Spinal cord (tissue), 10 donors: ENCODE measurements at places on chromosomes 5 and 9.

- no peak for DNase-seq
Measured at GRCh38 chr5:112799661-112800060, 61.4 kb upstream of the SRP19 start.

DNA sequence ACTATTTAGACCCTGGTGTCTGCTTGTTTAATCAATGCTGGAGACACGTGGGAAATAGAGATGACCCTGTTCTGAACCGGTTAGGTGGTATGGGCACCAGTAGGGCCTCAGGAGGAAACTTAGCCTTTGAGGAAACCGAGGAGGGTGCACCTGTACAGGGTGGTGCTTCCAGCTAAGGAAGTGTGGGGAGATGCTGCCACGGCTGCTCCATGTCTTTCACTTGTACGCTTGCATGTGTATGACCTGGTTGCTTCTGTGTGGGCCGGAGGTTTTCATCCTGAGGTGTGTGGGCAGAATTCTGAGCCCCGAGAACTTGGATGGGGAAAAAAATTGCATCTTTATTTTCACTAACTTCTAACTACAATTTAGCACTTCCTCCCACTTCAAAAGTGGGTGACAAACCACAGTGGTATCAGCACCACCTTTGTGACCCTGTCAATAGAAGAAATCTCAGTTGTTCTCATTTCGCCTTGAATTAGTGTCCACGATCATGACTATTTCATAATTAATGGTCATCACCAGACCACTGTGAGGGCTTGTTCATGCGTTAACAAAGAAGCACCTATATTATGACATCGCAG is 99.8 kb upstream of the SPATA31C2 start:
- no peak for DNase-seq

DNA sequence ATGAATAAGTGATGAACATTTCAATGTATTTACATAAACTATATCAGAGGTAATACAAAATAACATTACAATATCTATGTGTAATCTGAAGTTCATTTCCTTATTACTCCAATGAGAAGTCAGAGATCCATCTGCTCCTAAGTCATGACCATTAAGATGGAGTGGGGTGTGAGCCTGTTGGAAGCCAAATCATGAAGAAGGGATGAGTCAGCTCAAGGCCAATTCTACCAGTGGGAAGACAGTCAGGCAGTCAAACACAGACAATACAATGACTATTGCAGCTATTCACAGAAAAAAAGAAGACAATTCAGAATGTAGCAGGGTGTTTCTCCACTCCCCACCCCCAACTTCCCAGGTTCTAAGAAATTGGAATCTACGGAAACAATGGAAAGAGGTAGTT is 155.0 kb downstream of the NFIB start:
- no peak for DNase-seq

DNA sequence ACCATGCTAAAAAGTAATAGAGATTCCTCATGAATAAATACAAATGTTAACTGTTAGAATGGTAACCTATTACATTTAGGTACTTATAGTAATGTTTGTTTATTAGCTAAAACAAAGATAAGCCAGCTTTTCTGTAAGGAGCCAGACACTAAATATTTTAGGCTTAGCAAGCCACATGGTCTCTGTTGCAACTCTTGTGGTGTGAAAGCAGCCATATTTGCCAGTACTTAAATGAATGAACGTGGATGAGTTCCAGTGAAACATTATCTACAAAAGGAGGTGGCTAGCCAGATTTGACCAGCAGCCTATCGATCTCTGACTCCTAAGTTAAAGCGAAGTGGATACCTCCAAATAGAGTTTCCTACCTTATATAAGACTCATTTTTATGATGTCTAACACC is 331.6 kb downstream of the CDH12 start:
- DNase-seq: no peak

DNA sequence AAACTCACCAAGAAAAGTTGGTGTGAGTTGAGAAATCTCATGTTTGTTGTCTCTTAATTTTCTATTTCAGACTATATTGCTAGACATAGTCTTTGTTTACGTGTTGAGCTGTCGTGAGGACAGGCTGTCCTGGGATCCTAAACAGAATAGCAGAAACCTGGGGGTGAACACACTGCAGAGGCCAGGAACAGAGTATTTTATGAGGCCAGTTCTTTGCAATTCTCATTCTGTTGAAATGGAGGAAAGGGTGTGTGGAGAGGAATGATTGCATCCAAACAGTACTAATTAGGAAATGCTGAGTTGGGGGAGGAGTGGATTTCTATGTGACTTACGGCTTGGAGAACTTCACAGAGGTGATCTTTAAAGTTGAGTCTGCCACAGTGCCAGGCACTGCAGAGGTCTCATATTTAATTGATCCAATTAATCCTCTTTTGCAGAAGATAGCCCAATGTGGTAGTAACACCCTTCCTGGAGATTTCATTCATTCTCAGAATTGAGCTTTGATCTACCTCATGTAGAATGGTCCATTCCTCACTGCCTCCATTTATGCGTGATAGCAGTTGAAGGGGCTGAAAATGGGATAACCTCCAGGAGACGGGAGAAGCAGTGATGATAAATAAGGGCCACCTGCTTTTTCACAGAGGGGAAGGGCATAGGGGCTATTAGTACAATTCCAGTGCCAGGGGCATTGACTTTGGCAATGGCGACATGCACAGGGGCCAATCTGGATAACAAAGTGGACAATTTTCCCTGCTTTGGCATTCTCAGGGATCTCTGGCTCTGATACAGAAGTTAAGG is 84.7 kb upstream of the TNFAIP8 start:
- no peak for DNase-seq

DNA sequence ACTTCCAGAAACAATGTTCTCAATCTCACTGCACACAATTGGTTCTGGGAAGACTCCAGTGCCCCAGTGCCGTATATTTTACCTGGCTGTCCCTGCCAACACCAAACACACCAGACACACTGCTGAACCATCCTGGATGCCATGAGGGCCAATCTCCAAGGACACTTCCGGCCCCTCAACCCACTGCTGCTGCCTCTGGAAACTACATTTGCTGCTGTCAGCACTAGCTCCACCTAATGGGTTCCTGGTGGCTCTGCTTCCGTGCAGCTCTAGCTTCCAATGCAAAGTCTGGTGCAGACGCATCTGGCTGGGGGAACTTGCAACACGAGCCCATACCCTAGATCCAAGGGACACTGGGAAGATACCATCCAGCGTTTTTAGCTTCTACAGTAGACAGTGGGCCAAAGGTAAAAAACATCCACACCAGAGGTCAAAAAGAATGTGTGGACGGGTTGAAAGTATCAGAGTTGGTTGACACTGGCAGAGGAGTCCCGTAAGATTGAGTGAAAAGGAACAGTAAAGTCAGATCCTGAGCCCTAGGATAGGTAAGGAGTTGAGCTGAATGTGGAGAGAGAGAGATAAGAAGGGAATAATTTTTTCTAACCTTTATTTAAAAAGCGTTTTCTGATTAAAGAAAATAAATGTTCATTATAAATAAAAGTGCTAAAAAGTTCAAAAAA is 99.7 kb upstream of the KIF2A start:
- DNase-seq: no peak

DNA sequence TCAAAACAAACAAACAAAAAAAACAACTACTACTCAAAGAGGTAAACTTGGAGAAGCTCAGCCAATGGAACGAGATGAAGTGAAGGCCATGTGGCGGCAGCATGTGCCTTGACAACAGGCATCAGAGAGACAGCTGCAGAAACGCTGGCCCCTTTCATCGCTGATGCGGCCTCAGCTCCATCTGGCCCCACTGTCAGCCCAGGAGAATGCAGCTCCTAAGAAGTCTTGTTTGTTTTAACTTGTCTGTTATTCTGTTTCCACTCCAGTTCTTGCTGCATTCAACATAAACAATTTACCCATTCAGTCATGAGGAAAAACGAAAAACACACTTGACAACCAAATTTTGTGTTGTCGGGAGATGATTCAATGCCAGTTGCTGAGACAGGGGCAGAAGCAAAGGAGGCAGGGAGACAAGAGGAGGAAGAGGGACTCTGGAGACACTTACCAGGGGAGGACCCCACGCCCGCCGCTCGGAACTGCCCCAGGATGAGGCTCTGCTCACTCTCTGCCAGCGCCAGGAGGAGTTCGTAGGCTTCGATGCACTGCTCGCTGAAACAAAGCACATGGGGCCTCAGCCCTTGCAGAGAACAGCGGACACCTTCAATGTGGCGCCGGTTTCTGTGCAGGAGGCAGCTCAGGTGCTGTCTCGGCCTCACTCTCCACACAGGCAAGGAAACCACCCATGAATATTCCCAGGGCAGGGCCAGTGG is 91.2 kb downstream of the DCP2 start:
- DNase-seq: no peak

DNA sequence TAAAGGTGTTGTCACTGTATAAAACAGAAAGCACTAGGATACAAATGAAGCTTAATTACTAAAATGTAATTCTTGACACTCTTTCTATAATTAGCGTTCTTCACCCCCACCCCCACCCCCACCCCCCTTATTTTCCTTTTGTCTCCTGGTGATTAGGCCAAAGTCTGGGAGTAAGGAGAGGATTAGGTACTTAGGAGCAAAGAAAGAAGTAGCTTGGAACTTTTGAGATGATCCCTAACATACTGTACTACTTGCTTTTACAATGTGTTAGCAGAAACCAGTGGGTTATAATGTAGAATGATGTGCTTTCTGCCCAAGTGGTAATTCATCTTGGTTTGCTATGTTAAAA is 43.8 kb downstream of the NDFIP1 start:
- DNase-seq: no peak

DNA sequence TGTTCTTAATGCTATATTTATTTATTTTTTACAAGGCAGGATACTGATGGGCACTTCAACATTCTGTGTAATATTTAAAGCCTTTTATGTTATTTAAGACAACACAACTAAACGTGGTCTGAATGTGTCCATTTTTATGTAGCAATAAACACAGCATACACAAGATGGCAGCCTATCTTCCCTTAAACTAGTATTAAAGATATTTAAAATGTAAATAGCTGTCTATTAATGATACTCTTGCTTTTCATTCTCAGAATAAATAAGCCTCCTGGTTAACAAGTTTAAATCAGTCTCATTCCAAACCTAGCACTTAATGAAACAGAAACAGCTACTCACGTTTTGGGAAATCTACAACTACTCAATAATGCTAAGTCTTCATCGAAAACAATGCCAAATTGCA is 315.7 kb downstream of the MCTP1 start:
- DNase-seq: no peak

- DNase-seq: peak; percentile 43
Measured at GRCh38 chr9:563200-563599, 278.3 kb upstream of the DMRT1 start.

DNA sequence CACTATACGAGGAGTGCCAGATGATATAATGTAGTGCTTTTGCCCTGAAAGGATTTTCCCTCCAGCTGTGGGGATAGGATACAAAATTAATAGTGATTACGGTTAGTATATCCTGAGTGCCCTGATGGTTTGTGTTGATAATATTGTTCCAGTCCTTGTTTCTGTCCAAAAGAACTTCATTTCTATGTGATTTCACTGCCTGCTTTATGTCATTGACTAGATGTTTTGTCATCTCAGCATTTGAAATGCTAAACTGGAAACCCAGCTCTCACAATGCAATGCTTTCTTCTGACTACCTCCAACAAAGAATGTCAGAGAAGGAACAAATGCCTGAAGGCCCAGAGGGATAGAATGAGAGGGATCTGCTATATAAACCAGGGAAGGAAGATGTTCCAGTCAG is 177.8 kb downstream of the NIPBL start:
- DNase-seq: no peak

GRCh38 chr5:93151121-93151520 is 429.9 kb downstream of the NR2F1-AS1 start:
- no peak for DNase-seq

DNA sequence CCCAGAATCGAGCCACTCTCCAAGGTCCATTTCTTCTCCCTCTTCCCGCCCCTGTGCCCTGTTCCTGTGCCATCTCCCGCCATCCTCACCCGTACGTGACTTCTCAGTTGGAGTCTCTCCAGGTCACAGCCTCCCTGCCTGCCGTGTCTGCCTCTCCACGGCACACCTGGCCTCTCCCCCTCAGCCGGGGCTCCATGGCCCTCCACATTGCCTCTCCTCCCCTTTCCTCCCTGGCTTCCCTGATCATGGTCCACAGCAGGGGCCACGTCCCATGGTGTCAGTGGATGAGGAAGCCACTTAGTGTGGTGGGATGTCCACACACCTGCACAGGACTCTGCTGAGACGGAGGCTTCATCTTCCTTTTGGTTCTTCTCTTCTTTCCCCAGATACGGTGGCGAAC is 2.3 kb downstream of the PAEP start:
- no peak for DNase-seq

GRCh38 chr5:158701007-158701391 is 398.7 kb downstream of the EBF1 start:
- no peak for DNase-seq

DNA sequence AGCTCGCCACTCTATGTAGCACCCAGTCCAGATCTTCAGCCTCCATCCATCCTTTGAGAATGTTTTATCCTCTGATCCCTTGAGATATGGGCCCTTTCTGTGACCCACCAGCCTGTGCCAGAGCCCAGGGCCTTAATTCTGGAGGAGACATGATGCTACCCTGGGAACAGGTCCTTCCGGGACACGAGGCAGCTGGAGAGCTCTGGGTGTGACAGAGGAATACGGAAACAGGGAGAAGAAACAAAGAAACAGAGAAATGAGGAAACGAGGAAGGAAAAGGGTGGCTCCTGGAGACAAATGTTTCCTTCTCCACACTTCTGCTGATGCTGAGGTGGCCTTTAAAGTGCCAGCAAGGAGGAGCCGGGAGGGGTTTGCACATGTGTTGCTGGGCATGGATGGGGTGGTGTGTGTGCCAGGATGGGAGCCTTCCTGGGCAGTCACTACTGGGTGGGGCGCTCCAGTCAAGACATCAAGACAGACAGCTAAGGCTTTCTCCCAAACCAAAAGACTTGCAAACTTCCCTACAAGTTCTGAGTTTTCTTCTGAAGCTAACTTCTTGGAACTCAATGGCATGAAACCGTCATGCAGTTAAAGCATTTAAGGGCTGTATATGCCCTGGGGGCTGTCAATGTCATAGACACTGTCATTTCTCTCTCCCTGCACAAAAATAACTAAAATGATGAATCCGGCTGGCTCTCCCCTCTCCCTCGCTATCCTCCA is 22.8 kb upstream of the MARCHF6 start:
- DNase-seq: no peak

- no peak for DNase-seq
Measured at GRCh38 chr9:88805217-88805943, 185.9 kb upstream of the S1PR3 start.

GRCh38 chr5:149831492-149831891 is 101.4 kb downstream of the PPARGC1B start:
- no peak for DNase-seq

DNA sequence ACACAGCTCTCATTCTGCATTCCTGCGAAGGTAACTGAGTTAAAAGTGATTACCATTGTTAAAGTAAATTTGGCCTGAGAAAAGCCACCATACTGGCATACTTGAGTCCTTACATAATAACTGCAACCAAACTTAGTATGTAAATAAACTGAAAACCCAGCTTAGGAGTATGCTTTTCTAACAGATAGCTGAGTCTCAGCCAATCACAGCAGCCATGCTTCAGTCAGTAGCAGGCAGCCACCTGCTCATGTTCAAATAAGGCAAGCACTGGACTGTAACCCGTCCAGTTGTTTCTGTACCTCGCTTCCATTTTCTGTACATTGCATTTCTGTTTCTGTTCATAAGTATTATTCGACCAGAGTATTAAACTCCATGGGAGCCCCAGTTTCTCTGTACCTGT is 58.6 kb downstream of the GCNT4 start:
- no peak for DNase-seq

- no peak for DNase-seq
Measured at GRCh38 chr5:134493461-134494055, 31.9 kb upstream of the JADE2 start.
